LHCN-M2 (cell line): ENCODE measurements at places on chromosomes 13 and 19.

- peak; percentile 64 for DNase-seq
These were observed 25.8 kb downstream of the LACC1 start for GRCh38 chr13:43905435-43906031.

GRCh38 chr13:110832205-110832479 is 82.7 kb downstream of the ANKRD10 start:
- DNase-seq: no peak

- no peak for DNase-seq
These were observed at the start of gene PRX for GRCh38 chr19:40413291-40413845. Gene PRX (minus strand): TSS chr19:40413378. CDS start chr19:40407932, 5,446 bp downstream.

DNA sequence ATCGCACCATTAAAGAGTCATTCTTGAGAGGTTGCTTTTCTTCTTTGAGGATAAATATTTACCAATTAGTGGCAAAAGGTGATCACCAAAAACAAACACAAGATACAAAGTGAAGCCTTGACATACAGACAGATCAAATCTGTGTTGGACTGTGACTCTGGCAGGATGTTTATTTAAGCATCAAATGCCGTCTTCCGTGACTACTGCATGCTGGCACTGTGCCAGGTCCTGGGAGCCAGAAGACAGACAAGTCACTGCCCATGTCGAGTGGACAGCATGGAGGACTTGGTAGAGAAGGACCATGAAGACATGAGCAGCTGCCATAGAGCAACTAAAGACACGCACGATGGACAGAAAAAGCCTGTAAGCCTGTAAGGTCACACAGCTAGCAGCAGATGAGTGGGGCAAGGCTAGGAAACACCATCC is 92.8 kb upstream of the FARP1 start:
- DNase-seq: peak; percentile 34

- no peak for DNase-seq
These were observed 3.4 kb upstream of the HNRNPA1L2 start for GRCh38 chr13:52638666-52639328.

- DNase-seq: no peak
These were observed 31.7 kb downstream of the CEBPG start for GRCh38 chr19:33405254-33405552.

GRCh38 chr13:111210544-111211469 is 95.7 kb downstream of the ARHGEF7 start:
- peak; percentile 93 for DNase-seq

GRCh38 chr19:47156861-47157430 is 26.3 kb downstream of the SAE1 start:
- DNase-seq: peak; percentile 85

DNA sequence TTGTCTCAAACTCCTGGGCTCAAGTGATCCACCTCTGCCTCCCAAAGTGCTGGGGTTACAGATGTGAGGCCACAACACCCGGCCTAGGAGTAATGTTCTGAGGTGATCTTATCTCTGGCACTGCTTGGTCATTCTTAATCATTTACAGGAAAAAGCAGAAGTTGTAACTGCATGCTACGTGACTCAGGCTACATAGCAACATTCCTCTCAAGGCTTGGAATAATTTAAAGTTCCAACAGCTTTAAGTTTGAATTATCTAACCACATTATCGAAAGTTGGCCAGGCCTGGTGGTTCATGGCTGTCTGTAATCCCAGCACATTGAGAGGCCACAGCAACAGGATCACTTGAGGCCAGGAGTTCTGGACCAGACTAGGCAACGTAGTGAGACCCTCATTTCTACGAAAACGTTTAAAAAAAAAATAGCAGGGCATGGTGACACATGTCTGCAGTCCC is 3.9 kb upstream of the B9D2 start:
- peak; percentile 72 for DNase-seq

DNA sequence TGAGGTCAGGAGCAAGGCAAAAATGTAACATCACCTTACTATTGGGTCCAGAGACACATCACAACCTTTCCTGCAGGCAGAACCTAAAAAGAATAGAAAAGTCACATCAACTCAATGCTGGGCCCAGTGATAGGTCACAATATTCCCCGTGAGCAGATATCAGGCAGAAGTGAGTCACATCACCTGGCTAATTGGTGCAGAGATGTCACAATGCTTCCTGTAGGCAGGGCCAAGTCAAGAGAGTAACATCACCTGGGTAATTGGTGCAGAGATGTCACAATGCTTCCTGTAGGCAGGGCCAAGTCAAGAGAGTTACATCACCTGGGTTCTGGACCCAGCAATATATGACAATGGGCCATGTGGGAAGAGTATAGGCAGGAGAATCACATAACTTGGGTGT is 63.4 kb downstream of the ZNF726 start:
- no peak for DNase-seq

DNA sequence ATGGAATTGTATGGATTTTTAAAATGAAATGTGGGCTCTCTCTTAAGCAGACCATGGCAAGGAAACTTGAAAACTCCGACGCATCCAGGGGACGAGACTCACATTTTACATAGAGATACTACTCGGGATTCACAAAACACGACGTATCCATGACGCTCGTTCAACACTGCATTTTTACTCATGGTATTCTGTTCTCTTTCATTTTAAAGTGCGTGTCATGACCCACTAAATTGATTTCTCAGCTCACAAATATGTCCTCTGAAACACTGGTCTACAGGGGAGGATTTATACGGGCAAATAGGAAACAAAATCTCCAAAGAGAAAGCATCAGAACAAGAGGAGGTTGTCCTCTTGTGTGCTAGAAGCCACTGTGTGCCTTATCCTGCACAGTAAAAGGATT is 523.5 kb downstream of the MYO16 start:
- peak; percentile 13 for DNase-seq

DNA sequence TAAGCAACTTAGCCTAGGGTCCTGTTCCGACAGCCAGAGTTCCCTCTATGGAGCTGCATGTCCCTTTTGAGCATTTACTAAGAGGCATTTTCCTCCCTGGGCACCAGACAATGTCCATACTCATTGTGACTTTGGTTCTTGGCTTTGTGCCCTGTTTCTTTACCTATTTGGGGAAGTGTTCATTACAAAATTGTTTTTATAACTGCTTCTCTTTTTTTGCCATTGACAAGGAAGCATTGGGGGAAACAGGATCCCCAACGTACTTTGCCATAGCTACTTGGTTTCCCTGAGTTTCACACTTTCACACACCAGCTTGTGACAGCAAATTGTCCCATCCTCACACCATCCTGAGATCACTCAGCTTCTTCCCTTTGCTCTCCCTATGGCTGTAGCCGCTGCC is 81.1 kb upstream of the SIAH3 start:
- no peak for DNase-seq

DNA sequence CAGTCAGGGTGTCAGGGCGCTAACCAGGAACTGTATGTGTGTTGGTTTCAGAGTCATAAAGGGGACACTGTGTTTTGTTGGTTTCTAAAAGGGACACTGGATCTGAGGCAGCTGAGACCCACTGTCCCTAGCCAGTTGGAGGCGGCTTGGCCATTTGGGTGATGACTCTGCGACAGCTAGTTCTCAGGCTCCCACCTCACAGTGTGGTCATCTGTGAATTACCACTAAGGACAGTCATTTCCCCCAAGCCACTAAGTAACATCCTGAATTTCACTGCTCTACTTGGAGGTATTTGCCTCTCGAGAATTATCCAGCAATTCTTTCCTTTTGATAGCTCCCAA is 51.5 kb downstream of the EPS15L1 start:
- no peak for DNase-seq

DNA sequence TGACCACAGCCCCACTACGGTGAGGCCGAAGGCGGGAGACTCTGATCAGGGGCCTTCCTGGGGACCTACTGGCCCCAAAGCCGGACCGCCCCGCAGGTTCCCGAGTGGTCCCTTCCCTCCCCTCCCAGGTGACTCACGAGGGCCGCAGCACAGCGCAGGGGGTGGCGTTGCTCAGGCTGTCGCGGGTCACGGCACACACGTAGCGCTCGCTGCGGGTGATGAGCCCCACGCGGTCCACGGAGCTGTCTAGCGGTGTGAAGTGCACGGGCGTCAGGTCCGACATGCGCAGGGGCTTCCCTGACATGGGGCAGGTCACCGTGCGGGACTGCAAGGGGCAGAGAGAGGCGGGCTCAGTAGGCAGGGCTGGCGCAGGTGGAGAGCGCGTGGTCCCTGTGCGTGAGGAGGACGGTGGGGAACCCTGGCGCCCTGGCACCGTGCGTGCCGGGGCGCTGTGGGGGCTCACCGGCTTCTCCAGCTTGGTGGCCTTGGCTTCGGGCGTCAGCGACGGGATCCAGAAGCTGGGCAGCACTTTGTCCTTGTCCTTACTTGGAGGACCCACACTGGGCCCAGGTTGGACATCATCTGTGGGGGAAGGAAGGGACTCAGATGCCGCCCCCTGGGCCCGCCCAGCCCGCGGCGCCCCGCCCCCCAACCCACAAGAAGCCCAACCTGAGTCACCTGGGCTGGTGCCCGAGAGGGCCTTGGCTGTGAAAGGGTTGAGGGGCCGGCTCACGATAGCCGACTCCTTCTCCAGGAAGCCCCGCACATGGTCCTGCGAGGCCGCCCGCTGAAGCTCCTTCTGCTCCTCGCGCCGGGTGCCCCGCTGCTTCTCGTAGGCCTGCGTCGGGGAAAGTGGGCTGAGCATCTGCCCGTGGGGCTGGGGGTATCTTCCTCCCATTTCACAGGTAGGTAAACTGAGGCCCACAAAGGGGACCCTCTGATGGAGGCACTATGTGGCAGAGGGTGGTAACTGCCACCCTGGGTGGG is 23.7 kb downstream of the NOSIP start:
- no peak for DNase-seq

DNA sequence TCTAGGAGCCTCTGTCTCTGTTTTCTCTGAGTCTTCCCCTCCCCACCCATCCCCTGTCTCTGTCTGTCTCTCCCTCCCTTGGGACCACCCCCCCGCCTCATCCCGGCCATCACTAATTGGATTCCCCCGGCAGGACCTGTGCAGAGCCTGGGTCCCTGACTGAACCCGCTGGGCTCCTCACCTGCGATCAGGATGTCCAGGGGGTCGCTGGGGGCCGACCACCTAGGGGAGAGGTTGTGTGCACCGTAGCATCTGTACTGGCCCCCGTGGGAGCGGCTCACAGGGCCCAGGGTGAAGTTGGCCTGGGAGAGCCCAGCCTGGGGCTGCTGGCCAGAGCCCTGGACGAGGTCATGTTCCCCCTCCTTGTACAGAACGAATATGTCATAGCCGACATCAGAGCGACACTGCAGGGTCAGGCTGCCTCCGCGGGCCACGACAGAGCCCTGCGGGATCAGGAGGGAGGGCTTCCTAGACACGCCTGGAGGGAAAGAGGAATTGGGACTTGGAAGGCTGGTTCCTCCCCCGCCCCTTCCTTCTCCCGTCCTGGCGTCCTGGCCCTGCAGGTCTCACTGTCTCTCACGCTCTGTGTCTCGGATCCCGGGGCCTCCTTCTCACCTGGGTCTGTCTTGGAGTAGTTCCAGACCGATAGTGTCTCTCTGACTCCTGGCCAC is 1.8 kb downstream of the LILRB5 start:
- DNase-seq: no peak

DNA sequence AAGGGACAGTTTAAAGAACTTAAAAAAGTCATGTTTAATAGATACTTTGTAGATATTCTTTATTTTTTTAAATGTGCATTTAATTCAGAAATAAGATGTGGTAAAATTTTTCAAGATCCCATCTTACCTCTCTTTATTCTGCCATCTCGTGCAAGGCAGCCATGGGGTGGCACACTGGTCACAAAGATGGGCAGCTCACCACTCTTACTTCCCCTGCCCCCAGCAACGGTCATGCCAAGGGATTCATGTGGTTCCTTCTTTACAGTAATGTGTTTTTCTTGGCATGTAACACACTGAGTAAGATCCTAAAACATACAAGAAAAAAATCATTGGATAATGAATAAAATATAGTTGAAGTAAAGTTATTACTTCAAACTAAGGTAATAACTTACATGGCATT is 64.2 kb downstream of the LNX2 start:
- peak; percentile 84 for DNase-seq

- peak; percentile 96 for DNase-seq
These were observed 8.7 kb upstream of the KLF2 start for GRCh38 chr19:16315825-16316505.

- DNase-seq: no peak
These were observed 90.2 kb downstream of the GPC6 start for GRCh38 chr13:93316841-93317240.

DNA sequence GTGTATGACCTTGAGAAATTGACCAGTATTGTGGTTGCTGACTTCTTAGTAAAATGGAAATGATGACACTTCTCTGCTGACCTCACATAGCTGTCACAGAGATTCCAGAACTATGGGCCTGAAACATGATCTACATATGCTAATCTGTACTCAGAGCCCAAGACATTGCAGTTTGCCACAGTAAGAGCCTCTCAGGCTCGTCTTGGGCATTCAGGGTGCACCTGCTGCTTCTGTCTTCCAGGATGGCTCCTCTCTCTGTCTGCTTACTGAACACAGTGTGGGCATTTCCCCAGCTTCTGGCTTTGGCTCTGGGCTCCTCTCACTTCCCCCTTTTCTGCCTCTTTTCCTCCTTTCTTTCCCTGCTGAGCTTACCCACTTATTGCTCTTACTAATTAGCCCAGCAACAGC is 22.3 kb upstream of the SLC46A3 start:
- DNase-seq: peak; percentile 66
